ENCODE measurements at places on chromosomes 16 and 17. TPM values are rescaled to one million over a fixed set of nuclear protein-coding genes. Genes with fewer than 3 reads are reported as not detected.

The ATP2C2 gene
- not detected for total RNA-seq

DNA sequence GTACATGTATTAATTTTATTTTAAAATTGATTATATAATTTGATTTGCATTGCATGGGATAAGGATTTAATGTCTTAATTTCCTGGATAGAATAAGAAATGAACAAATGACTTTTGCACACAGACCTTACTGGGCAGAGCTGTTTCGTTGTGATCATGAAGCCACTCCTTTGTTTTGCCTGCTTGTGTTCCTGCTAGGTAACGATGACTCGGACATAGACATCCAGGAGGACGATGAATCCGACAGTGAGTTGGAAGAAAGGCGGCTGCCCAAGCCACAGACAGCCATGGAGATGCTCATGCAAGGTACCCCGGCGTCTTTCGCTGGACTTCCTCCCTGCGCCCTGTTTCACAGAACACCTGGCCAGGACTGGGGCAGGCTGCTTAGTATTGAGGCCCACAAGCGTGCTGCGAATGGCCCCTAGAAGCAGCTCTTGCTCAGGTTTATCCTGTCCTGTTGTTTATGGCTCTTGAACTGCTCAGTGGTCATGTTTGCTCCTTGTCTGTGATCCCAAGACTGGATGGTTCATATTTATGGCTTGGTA, 29.6 kb downstream of the CLUAP1 start:
- no peaks in the 10 kb centered on the region for H3K27me3 ChIP-seq
- no peaks in the 10 kb centered on the region for H3K4me1 ChIP-seq
- DNase-seq: no peak
- H3K4me3 ChIP-seq: no peak overlapping the region
- H3K27ac ChIP-seq: no peak overlapping the region

The MAPK8IP3 gene
- 105 TPM for total RNA-seq

GRCh38 chr16:53334581-53334980, 99.7 kb upstream of the RBL2 start:
- no peak overlapping the region for H3K4me3 ChIP-seq
- peaks cover 7% of the 10 kb centered on the region for H3K27me3 ChIP-seq
- DNase-seq: no peak

GRCh38 chr16:53948734-53949430, 244.9 kb downstream of the FTO start:
- H3K27me3 ChIP-seq: no peaks in the 10 kb centered on the region
- no peak overlapping the region for H3K4me3 ChIP-seq
- H3K36me3 ChIP-seq: no peaks in the 10 kb centered on the region
- no peak for DNase-seq
- no peak overlapping the region for H3K27ac ChIP-seq

The SPEM1 gene
- not detected for total RNA-seq

The DBF4B gene
- total RNA-seq: 6.7 TPM

GRCh38 chr17:76000016-76000754, 470 bp upstream of the CDK3 start:
- H3K4me1 ChIP-seq: peaks cover 18% of the 10 kb centered on the region
- H3K4me3 ChIP-seq: no peak overlapping the region
- peak; percentile 86 for DNase-seq
- peaks cover 3% of the 10 kb centered on the region for H3K36me3 ChIP-seq
- no peaks in the 10 kb centered on the region for H3K27me3 ChIP-seq

GRCh38 chr17:42010898-42011516, 6.2 kb downstream of the DNAJC7 start:
- peaks cover 4% of the 10 kb centered on the region for H3K36me3 ChIP-seq
- peaks cover 54% of the 10 kb centered on the region for H3K4me1 ChIP-seq
- H3K27me3 ChIP-seq: no peaks in the 10 kb centered on the region

- H3K27ac ChIP-seq: no peak overlapping the region
- no peaks in the 10 kb centered on the region for H3K36me3 ChIP-seq
- no peaks in the 10 kb centered on the region for H3K27me3 ChIP-seq
- no peak for DNase-seq
- peaks cover 50% of the 10 kb centered on the region for H3K4me1 ChIP-seq
Measured at GRCh38 chr17:16212793-16213192, 2.5 kb downstream of the NCOR1 start.

DNA sequence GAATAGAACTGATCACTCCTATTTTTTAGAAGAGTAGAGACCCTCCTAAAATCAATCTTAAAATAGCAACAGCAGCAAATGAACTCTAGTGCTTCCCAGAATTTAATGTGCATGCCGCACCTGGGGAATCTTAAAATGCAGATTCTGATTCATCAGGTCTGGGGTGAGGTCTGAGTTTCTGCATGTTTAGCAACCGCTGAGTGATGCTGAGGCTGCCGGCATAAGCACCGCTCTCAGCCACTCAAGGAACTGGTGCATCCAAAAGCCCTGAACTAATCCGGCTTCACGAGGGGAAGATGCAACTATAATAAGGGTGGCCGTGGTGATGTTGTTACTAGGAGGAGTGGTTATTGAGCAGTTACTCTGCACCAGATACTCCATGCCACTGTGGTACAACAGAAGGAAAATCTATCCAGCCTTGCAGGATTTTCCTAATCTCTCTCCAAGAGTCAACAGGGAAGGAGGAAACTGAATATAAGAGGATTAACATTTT, 19.7 kb downstream of the SDK2 start:
- H3K4me3 ChIP-seq: no peak overlapping the region
- H3K4me1 ChIP-seq: peaks cover 8% of the 10 kb centered on the region
- no peak overlapping the region for H3K27ac ChIP-seq
- H3K36me3 ChIP-seq: no peaks in the 10 kb centered on the region
- no peaks in the 10 kb centered on the region for H3K27me3 ChIP-seq
- no peak for DNase-seq

GRCh38 chr16:681746-682427, 1.7 kb downstream of the STUB1 start:
- H3K27me3 ChIP-seq: no peaks in the 10 kb centered on the region
- H3K4me3 ChIP-seq: peak overlapping the region; percentile 81
- peaks cover 14% of the 10 kb centered on the region for H3K36me3 ChIP-seq
- DNase-seq: no peak

The ADORA2B gene
- 8.9 TPM for total RNA-seq

The CBX8 gene
- 5.4 TPM for total RNA-seq

The COX6A2 gene
- total RNA-seq: not detected

DNA sequence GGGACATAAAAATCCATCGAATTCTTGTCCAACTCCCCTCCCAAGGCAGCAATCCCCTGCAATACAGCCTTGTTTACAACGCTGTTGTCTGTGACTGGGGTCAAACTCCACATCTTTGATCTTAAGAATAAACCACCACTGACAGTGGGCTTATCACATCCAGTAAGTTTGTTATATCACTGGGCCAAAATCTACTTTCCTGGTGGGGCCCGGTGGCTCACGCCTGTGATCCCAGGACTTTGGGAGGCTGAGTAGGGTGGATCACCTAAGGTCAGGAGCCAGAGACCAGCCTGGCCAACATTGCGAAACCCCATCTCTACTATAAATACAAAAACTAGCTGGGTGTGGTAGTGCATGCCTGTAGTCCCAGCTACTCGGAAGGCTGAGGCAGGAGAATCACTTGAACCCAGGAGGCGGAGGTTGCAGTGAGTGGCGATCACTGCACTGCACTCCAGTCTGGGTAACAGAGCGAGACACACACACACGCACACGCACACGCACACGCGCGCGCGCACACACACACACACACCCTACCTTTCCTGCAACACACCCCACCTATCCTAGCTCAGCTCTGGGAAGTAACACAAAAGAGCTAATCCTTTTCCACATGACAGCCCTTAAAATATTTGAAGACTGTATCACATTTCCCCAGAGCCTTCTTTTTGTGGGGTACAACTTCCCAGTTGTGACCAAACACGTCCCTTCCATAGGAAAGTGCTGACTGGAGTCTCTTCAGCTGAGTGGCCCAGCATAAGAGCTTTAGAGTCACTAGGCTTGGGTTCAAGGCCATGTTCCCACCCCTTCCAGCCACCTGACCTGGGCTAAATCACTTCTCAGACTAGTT, 20.9 kb upstream of the ABCC1 start:
- H3K4me1 ChIP-seq: peaks cover 2% of the 10 kb centered on the region
- H3K4me3 ChIP-seq: no peak overlapping the region
- H3K27me3 ChIP-seq: no peaks in the 10 kb centered on the region
- H3K36me3 ChIP-seq: peaks cover 2% of the 10 kb centered on the region
